SW 1271 (cell line): ENCODE measurements at places on chromosomes 3 and 15.

DNA sequence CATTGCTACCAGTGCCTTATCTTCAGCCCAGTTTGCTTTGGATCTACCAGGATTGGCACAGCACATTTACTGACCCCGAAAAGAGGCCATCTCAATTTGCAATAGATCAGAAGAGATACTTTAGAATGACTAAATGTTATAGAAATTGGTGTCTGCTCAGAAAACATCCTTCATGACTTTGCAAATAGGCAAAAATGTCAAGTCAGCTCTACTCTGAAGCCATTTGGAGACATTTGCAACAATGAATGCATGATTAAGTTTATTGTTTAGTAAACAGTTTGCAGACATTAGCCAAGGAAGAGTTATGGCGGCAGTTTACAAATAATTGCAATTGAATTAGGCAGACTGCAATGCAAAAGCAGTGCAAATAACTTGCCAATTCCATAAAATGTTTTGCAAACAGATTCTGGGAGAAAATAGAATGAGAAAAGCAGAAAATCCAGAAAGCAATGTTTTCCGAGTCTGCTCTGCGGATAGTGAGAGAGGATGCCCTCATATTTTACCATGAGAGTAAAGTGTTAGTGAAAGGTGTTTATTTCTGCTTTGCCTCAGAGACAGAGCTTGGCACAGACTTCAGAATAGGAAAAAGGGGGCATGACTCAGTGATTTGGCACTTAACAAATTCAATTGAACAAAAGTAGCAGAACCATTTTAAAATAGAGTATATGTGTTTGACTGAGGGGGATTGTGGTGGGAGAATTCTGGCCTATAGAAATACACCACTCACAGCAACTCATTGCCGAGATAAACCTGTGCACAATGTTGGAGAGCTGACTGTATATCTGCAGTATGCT is 334.9 kb upstream of the NR2F2 start:
- DNase-seq: no peak

GRCh38 chr3:16808393-16809107 is 76.2 kb upstream of the PLCL2 start:
- DNase-seq: no peak

DNA sequence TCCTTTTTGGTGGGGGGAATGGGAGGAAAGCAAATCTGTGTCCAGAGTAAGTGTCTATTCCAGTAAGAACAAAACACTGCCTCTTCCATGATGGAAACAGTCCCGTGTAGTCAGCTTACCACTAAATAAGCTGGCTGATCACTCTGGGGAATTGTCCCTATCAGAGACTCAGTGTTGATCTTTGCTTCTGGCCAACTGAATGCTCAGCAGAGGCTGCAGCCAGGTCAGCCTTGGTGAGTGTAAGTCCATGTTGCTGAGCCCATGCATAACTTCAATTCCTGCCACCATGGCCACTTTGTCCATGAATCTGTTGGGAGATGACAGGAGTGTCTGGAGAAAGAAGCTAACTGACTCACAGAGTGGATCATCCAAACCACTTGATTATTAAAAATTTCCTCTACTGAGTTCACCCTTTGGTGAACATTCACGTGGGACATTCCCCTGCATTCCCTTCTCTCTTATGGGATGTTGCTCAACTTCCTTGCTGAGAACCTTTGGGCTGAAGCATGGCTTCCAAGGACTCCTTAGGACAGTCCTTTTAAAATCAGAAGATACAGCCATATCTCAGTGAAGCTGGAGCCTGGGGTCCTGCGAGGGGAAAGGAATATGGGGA is 33.9 kb upstream of the XCR1 start:
- DNase-seq: no peak

DNA sequence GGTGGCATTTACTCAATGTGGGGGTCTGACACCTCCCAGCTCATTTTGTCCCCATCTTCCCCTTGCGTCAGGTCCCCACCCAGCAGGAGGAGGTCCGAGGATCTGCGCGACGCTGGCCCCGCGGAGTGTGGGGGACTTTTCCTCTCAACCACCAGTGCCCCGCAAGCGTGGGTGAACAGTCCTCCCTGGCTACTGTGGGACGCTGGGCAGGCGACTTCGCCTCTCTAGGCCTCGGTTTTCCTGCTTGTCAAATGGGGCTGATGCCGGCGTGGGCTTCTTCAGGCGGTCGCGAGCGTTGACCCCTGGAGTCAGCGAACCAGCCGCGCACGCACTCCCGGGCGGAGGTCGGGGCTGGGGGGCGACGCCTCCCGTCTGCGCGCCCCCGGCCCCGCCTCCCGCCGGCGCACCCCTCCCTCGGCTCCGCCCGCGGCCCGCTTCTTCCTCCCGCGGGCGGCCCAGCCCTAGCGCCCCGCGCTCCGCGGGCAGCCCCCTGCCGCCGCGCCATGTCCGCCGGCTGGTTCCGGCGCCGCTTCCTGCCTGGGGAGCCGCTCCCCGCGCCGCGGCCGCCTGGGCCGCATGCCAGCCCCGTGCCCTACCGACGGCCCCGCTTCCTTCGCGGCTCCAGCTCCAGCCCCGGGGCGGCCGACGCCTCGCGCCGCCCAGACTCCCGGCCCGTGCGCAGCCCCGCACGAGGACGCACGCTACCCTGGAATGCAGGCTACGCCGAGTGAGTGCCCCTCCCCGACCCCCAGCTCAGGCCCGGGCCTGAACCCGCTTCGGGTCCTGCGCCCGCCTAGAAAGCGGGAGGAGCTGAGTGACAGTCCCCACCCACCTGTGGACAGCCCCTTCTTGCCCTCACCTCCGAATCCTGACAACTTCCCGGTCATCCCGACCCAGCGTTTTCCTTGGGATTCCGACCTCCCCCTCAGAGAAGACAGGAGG is at the start of gene PPM1M:
TSS of gene PPM1M (plus strand) at position 438 of the 942 bp plus-strand sequence. CDS start at position 504, 66 bp downstream.
- no peak for DNase-seq

GRCh38 chr3:58032186-58032585 is 24.0 kb downstream of the FLNB start:
- DNase-seq: no peak

DNA sequence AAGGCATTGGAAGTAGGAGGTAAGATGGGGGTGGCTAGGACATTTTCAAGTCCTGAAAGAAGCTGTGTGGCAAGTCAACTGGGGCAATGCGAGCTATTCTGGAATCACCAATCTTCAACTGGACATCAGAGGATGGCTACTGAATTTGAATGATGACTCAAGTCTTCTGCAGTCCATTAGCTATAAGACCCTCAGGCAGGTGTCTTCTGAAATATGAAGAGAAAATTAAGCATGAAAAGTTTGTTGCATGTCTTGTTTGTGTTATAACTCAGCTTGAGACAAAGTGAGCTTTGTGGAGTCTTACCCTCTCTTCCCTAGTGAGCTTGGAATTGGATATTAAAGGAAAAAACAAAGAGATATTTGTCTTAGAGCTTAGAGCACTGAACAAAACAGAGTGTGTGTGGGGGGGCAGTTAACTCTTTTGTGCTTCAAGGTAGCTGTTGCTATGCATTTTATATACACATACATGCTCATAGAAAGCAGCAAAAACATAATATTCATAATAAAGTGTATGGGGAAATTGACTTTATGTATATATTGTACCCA is 979.1 kb downstream of the MCTP2 start:
- DNase-seq: no peak
